ENCODE measurements at places on chromosomes 1 and 21.

DNA sequence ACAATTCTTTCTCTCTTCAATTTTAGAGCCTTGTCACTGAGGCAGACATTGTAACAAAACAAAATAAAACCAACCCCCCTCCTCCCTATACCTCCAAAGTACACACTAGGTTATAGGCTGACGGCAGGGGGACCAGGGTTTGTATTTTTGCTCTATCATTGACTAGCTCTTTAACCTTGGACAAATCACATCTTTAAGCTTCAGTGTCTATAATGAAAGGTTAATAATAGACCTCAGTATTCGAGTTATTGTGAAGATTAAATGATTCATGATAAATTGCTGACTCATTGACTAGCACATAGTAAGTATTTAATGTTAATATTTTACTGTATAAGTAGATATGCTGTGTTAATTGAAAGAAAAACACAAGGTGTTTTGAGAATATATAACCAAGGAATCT lies 1267.6 kb upstream of the ADGRL2 start:
- no peak for DNase-seq

- no peak for DNase-seq
Observed at GRCh38 chr1:4700801-4701200, 46.4 kb downstream of the AJAP1 start.

DNA sequence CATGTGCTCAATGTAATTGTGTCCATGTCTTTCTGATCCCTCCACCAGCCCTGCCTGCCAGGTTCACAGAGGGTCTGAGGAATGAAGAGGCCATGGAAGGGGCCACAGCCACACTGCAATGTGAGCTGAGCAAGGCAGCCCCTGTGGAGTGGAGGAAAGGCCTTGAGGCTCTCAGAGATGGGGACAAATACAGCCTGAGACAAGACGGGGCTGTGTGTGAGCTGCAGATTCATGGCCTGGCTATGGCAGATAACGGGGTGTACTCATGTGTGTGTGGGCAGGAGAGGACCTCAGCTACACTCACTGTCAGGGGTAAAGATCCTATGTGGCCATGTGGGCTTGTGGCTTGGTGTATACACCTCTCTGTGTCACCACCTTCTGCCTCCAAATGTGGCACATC lies 91.4 kb downstream of the OBSCN start:
- no peak for DNase-seq

GRCh38 chr1:230682274-230682673 lies 31.6 kb downstream of the AGT start:
- no peak for DNase-seq

All from stimulated activated CD4-positive, alpha-beta T cell treated with anti-CD3 and anti-CD28 coated beads, Interleukin-2, amount 100 ng/mL, for 4 hours (primary cell).